ENCODE measurements at places on chromosomes 1 and 21.

GRCh38 chr1:227273557-227273956 is 44.7 kb downstream of the CDC42BPA start:
- peak; percentile 39 for DNase-seq

- no peak for DNase-seq
Observed at GRCh38 chr21:46028573-46029091, 47.1 kb downstream of the COL6A1 start.

- DNase-seq: no peak
Observed at GRCh38 chr21:19353256-19353655, 949.7 kb upstream of the TMPRSS15 start.

DNA sequence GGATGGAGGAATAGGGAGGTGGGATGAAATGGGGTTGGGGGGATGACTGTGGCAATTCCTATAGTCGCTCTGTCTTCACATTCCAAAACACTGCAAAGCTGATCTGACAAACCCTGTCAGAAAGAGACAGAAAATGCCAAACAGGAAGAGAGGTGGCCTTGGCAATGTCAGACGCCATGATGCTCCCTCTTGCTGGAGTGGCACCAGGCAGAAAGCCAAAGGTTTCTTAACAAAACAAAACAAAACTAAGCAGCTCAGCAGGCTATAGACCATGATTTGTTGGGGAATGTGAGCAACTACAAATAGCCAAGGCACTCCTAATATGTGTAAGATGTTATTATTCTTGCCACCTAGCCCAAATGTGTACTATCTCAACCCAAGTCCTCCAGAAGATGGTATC is 42.9 kb upstream of the PLA2G2C start:
- no peak for DNase-seq

- no peak for DNase-seq
Observed at GRCh38 chr21:14492931-14493330, 53.2 kb downstream of the SAMSN1 start.

GRCh38 chr1:206788487-206789050 is 16.3 kb upstream of the IL10 start:
- no peak for DNase-seq

DNA sequence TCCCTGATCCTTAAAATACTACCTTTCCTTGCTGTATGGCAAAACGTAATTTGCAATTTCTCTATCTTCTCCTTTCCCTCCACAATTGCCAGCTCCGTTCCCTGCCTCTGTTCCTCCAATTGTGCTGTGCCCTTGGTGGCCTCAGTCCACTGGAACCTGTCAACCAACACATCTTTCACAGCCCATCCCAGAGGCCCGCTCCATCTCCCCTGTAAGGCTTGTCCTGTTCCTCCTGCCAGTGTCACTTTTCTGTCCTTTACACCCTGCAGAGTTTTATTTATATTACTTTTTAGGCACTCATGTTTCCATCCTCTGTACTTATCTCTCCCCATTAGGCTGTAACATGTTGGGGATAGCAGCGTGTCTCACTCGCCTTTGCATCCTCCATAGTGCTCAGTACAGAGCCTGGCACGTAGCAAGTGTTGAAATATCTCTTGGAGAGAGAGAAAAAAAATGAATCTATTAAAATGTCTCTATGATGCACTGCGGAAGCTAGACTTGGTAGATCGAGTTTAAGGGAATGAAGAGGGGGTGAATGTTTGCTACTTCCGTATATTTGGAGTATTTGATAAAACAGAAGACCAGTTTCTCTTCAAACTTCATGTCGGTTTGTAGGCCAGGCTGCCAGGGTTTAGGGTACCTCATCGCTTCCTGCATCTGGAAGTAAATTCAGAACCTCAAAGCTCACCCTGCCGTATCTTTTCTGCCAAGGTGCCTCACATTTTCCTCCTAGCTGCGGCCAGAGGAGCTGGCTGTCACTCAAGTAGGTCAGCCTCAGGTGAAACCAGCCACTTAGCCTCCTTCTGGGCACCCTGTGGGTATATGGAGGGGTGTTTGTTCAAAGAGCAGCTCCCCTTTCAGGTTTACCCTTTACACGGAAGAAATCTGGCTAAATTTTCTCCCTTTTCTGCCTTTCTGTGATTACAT is 303.8 kb downstream of the TM2D1 start:
- no peak for DNase-seq

- no peak for DNase-seq
Observed at GRCh38 chr21:26934383-26934782, 32.5 kb downstream of the ADAMTS5 start.

GRCh38 chr1:203271018-203271743 is 34.1 kb upstream of the BTG2 start:
- DNase-seq: peak; percentile 79

DNA sequence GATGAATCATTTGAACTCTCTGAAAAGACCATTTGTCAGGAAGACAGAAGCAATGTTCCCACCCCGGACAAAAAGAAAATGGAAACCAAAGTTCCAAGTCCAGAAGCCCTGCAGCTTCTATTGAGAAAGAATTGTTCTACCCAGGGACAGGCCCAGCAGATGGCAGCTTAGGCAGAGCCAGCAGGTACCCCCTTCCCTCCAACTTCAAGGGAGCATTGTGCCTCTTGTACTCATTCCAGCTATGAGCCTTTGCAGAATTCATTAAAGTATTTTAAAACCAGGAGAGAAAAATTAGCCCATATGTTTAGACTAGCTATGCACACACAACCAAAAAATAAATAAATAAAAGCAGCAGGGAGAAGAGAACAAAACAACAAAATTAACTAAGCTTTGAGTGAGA is 85.2 kb upstream of the KCND3 start:
- no peak for DNase-seq

DNA sequence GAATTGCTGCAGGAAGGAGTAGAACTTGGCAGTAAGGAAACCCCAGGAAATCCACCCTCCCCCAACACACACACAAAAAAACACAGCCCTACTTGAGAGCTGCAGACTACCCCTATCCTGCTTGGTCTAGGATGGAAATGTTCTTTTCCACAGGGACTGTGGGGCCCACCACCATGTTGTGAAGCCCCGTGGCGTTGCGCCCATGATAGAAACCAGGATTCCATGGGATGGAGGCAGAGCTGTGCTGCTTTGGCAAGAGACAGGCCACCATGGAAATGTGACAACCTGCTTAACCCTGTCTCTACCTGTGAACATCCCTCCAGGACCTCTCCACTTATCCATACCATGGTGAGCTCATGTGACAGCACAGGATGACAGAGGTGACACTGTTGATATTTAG is 121.1 kb upstream of the NGF start:
- no peak for DNase-seq

Data from thymus (tissue), 14 donors.